RPMI7951 (cell line): ENCODE measurements at places on chromosomes 3 and 15. TPM values are rescaled to one million over a fixed set of nuclear protein-coding genes. Genes with fewer than 3 reads are reported as not detected.

- no peak for DNase-seq
These were observed 51.0 kb downstream of the TRANK1 start for GRCh38 chr3:36893826-36894225.

DNA sequence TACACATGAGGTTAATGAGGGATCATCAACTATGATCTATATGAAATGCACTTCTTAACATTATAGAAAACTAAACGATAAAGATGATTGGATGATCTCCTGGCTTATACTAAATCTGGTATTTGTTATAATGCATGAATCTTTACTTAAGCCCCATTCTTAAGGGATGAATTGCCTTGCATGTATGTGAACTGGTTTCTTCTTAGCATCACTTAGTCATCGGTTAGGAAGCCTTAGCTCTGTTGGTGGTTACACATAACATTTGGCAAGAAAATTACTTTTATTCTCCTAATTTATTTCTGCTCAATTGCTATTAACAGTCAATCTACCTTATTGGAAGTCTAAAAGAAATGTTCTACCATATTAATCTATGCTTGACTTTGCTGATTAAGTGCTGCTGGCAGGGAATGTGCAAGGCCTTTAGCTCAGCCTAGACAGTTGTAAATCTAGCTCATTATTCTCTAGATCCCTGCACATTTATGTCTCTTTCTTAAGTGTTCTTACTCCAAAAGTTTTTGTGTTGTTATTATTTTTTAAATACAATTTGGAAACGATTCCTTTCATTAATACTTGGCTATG is 356.0 kb downstream of the ZPLD1 start:
- DNase-seq, result no peak

GRCh38 chr3:150412561-150413231 is 4.6 kb downstream of the TSC22D2 start:
- peak; percentile 59 for DNase-seq

DNA sequence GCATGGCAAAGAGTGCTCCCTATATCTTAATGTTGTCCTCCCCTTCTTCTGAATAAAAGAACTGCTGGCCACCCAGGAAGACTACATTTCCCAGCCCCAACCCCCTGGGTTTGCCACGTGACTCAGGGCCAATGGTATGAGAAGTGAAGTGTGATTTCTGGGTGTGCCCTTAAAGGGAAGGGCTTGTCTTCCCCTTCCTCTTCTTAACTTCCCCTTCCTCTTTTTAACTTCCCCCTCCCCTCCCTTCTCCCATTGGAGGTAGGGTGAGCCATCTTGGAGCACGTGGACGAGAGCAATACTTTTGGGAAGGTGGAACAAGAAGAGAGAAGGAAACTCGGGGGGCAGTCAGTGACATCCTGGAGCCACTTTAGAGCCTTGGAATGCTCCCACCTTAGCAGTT is 6.8 kb upstream of the KBTBD12 start:
- no peak for DNase-seq

DNA sequence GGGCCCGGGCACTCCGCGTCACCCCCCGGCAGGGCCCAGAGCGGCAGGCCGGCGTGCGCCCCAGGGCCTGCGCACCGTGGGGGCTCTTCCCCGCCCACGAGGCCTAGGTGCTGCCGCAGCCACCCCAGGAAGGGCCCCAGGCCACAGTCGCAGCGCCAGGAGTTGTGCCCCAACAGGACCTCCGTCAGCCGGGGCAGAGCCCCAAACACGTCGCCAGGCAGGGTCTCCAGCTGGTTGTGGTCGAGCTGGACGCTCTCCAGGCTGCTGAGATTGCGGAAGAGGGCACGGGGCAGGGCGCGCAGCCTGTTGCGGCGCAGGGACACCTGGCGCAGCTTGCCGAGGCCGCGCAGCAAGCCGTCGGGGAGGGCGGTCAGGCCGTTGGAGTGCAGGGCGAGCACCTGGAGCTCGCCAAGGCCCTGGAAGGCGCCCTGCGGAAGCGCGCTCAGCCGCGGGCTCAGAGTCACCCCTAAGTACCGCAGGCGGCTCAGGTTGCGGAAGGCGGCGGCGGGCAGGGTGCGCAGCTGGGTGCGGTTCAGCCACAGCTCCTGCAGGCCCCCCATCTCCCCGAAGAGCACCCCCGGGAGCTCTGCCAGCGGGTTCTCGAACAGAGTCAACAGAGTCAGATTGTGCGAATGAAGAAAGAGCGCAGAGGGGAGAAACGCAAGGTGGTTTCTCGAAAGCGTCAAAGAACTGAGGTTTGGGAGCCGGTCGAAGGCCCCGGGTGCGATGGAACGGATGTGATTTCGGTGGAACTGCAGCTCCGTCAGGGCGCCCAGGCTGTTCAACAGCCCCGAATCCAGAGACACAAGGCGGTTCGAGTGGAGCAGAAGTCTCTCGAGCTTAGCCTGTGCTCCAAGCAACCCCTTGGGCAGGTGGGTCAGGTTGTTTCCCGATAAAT is 2.0 kb downstream of the GP5 start:
- no peak for DNase-seq

DNA sequence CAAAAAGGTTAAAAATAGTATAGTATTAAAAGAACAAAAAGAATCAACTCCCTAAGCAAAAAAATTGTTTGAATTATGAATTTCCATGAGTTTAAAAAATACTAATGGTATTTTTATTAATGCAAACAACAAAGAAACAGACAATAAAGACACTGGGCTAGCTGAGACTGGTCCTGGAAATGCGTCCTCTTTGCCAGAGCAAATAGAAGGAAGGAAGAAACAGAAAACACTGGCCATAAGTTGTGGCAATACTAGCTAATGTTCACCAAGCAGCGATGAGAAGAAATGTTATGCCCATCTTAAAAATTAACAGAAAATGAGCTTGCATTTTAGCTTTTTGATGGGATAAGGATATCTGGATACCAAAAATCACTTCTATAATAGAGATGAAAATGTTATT is 88.6 kb downstream of the TBL1XR1 start:
- DNase-seq, result no peak

- DNase-seq, result no peak
These were observed 58.3 kb downstream of the BCHE start for GRCh38 chr3:165778891-165779290.

DNA sequence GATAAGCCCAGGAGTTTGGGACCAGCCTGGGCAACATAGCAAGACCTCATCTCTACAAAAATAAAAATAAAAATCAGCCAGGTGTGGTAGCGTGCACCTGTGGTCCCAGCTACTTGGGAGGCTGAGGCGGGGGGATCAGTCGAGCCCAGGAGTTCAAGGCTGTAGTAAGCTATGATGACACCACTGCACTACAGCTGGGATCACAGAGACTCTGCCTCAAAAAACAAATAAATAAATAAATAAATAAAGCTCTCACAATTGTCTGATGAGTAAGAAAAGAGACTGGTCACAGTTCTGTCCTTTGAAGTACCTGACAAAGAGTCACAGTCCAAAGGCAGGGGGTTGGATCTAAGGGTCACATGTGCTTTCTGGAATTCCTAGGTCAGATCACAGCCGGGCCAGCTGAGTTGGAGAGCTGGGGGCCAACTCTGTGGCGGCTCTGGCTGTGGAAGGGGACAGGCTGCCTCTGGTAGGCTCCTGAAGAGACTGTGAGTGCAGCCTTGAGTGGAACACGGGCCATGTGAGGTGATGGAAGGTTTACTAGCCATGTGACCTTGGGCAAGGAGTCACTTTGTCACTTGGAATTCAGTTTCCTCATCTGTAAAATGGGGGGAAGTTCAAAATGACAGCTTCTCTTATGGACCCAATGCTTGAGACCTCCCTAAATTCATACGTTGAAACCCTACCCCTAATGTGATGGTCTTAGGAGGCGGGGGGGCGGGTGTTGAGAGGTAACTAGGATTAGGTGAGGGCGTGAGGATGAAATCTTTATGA is 47.2 kb downstream of the WHAMM start:
- DNase-seq, result no peak

GRCh38 chr3:71997066-71997653 is 212.2 kb upstream of the PROK2 start:
- no peak for DNase-seq

DNA sequence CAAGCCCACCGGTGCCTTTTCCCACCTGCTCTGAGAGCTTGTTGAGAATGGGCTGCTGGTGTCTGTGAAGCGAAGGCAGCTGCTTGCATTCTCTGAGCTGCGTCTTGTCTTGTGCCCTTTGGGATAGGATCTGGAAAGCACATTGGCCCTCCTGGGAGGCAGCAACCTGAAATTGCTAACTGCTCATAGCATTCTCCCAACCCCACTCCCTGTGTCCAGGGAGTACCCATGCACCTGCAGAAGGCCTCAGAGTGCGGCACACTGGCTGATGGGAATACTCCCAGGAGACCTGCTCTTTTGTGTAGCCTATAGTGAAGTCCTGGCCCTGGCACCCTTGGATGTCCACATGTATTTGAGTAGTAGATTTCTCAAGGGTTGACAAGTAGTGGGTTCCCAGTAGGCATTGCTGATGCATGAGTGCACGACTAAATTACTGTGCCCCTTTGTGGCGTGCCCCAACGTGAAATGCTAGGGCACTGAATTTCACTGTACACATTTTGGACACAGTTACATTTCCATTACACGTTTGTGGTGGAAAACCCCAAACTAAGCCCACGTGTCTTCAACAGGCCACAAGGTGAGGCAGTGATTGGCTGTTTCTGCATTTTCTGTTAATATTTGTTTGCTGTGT is 3.7 kb downstream of the EPHB1 start:
- no peak for DNase-seq

- DNase-seq, result no peak
These were observed 56.1 kb downstream of the PCSK6 start for GRCh38 chr15:101433396-101433795.

GRCh38 chr15:92949604-92950249 is 49.6 kb downstream of the CHD2 start:
- peak; percentile 6 for DNase-seq

GRCh38 chr3:107990926-107991325 is 99.9 kb downstream of the CD47 start:
- DNase-seq, result no peak

- DNase-seq, result peak; percentile 60
These were observed 32.1 kb downstream of the KIF9 start for GRCh38 chr3:47250309-47251060.

DNA sequence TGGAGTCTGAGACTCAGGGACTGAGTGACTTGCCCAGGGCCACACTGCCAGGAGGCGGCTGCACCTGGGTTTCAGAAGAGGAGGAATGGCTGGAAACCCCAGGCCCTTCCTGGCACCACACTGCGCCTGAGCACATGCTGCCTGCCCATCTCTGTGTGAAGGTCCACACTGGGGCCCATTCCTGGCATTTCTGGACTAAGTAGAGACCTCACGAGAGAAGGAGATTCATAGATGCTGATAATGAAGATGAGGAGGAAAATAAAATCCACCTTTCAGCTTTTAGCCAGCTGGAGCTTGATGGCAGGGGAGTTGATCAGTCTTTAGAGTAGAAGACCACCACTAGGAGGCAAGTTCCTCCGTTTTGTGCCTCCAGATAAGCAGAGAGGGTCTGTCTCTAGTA is 40.2 kb upstream of the TF start:
- no peak for DNase-seq

DNA sequence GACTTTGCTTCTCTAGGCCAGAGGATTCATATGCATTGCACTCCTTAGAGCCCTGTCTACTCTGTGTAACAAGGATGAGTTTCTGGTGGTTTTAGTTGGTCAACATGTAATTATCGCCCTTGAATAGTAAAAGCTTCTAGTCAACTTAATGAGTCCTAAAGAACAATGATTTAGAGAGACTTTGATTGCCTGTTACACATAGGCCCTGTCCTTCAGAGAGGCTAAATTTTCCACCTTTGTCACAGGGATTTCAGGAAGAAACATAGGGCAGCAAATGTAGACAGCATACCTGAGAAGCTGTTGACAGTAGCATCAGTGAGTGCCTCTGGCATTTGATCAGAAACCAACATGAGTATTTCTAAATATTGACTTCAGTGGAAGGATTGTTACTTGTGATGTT is 7.1 kb downstream of the BTLA start:
- no peak for DNase-seq

- no peak for DNase-seq
These were observed 3.2 kb upstream of the INSYN1 start for GRCh38 chr15:73756390-73756789.

- peak; percentile 56 for DNase-seq
These were observed 7.6 kb upstream of the TMEM44 start for GRCh38 chr3:194640829-194641228.

- DNase-seq, result no peak
These were observed 39.0 kb upstream of the MYO5C start for GRCh38 chr15:52334491-52335160.

GRCh38 chr15:66661432-66662096 is 40.5 kb upstream of the SMAD6 start:
- DNase-seq, result no peak

GRCh38 chr3:60073942-60074341 is 1024.1 kb upstream of the CFAP20DC start:
- no peak for DNase-seq

GRCh38 chr3:20038699-20039465 is 1.4 kb upstream of the KAT2B start:
- no peak for DNase-seq

GRCh38 chr15:57797568-57798267 is 91.2 kb downstream of the POLR2M start:
- DNase-seq, result no peak

GRCh38 chr3:74003734-74004133 is 379.0 kb upstream of the PDZRN3 start:
- DNase-seq, result no peak

DNA sequence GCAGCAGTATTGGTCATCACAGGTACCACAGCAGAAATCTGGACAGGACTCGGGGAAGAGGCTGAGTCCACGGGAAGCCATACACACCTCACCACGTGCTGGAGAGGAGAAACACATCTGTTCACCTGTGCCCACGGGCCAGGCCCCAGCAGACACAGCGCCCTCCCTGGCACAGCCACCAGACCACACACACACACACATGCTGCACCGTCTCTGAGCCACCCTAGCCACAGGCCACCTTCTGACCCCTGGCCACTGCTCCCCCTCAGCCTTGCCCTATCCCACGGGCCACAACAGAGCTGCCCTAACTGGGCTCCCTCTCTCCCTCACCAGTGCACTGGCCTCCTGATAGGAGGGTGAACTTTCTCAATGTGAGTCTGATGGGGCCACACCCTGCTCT is 2.8 kb downstream of the SHISA5 start:
- no peak for DNase-seq

GRCh38 chr15:73957276-73957675 is 31.0 kb downstream of the LOXL1 start:
- DNase-seq, result peak; percentile 74

Gene GOLGA6L7
- not detected in 2 replicates for total RNA-seq

Gene MESP2
- 1.8 and 2.6 TPM in 2 replicates for total RNA-seq

Gene TRH
- total RNA-seq, result not detected in 2 replicates

Gene TMEM207
- total RNA-seq, result not detected in 2 replicates

Gene CD200
- total RNA-seq, result 0.49 and 3.4 TPM in 2 replicates

Gene RTP4
- total RNA-seq, result 4.4 and 5.2 TPM in 2 replicates

Gene SMCO1
- total RNA-seq, result not detected in 2 replicates

Gene PLCH1
- total RNA-seq, result 0.20 and 0.60 TPM in 2 replicates

Gene BOC
- 9.6 and 17.3 TPM in 2 replicates for total RNA-seq

Gene SLC35A5
- 42.1 and 51.5 TPM in 2 replicates for total RNA-seq

Gene WNT5A
- total RNA-seq, result 193 and 213 TPM in 2 replicates

Gene COLQ
- total RNA-seq, result 0.29 and 0.48 TPM in 2 replicates

Gene IL17RB
- not detected in 2 replicates for total RNA-seq
